ENCODE measurements at places on chromosomes 7 and 10. TPM values are rescaled to one million over a fixed set of nuclear protein-coding genes. Genes with fewer than 3 reads are reported as not detected.

DNA sequence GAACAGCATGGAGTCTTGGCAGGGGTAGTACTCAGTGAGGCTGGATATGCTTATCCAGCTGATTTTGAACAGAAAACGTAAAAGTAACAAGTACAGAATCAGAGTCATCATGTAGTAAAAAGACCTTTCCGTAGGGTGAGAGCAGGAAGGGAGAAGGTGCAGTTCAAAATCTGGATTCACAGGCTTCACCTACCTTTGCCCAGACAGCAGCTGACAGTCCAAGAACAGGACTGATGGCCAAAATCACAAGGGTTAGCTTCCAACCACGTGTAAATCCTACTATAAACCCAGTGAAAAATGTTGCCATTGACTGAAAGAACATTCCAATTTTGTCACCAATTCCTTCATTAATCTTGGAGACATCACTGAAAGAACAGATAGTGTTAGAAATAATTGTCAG, 34.8 kb downstream of the ABCB1 start:
- H3K4me1 ChIP-seq, result peaks cover 12% of the 10 kb centered on the region
- H3K4me3 ChIP-seq, result no peak overlapping the region
- H3K36me3 ChIP-seq, result no peaks in the 10 kb centered on the region
- no peak overlapping the region for H3K27ac ChIP-seq
- no peak for DNase-seq
- H3K27me3 ChIP-seq, result no peaks in the 10 kb centered on the region

DNA sequence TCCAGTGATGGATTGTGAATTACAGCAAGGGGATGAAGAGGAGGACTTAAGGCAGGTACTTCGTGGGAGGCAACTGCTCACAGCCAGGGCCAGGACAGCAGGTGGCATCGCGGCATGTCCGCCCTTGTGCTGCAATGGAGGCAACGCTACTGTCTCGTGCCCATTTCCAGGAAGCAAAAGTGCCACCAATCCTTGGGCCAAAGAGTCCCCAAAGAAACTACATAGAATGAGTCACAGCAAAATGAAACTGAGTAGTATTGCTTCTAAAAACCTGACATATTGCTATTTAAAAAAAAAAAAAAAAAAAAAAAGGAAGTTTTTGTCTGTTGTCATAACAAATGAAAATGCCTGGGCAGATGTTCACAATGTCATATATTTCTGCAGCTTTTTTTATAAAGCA, 46.6 kb downstream of the RSU1 start:
- H3K4me3 ChIP-seq, result no peak overlapping the region
- no peaks in the 10 kb centered on the region for H3K36me3 ChIP-seq
- H3K4me1 ChIP-seq, result no peaks in the 10 kb centered on the region

CH25H gene
- total RNA-seq, result 34.9 TPM

DNA sequence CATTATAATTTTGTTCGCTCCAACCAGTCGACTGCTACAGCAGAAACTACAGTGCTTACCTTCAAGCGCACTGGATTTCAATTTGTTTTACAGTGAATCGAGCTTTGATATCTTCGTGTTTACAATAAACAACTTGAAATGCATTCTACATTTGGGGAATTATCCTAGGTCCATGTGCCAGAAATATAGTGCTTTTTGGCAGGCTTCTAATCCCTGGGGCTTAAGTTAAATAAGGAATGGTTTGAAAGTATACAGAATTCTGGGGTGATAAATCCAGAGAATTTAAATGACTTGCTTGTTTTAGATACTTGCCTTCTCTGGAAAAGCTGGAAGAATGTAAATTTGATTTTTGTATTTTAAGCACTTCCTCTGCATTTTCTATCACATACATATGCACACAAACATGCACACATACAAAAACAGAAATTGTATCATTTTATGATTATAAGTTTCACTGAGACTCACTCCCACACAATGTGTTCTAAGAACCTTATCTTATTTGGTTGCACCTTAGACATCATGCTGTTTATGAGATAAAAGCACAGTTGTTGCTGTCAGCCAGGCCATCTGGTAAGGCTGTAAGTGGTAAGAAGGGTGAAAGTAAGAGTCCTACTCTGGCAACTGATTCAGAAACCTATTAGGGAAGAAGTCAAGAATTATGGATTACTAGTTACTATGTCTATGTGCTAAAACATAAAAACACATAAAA, 347.2 kb upstream of the KCND2 start:
- H3K4me1 ChIP-seq, result no peaks in the 10 kb centered on the region
- H3K27me3 ChIP-seq, result no peaks in the 10 kb centered on the region
- no peaks in the 10 kb centered on the region for H3K36me3 ChIP-seq
- DNase-seq, result no peak

ADARB2 gene
- total RNA-seq, result not detected

- no peak overlapping the region for H3K27ac ChIP-seq
- no peaks in the 10 kb centered on the region for H3K36me3 ChIP-seq
- DNase-seq, result no peak
- no peak overlapping the region for H3K4me3 ChIP-seq
These were observed 544.2 kb downstream of the KIF20B start for GRCh38 chr10:90245623-90246022.

UNCX gene
- not detected for total RNA-seq

All from GM23248 (cell line).